NCI-H1417 (cell line): ENCODE measurements at places on chromosomes 12 and 14.

- DNase-seq, result peak; percentile 35
These were observed 18.1 kb downstream of the NOS1 start for GRCh38 chr12:117343296-117343695.

DNA sequence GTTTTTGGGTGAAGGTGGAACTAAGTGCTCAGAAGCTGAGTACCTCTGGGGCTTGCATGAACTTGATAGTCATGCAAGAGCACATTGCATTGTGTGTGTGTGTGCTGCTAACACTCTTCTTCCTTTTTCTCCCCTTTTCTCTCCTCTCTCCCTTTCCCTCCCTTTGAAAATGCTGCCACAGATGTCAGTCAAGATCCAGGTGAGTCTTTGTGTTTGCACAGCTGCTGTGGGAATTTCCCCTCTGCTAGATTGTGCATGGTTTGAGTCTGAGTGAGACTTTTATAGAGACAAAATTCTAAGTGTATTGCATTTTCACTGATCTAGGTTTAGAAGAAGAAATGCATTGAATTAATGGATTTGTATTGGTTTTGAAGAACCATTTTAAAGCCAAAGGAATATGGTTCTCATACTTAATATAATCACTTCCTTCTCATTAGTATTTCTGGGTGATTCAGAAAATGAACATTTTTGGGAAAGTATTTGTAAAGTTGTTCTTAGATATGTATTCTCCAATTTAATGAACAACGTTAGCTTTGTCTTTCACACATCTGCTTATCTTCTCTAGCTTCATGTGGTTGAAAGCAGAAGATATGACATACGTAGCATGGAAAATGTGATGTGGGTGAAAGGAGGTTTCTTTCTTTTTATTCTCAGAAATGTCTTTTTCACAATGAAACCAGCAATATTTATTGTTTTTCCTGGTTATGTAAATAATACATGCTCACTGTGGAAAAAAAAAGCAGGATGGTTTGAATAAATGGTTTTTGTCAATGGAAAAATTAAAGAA lies 108.5 kb downstream of the NRXN3 start:
- peak; percentile 79 for DNase-seq

DNA sequence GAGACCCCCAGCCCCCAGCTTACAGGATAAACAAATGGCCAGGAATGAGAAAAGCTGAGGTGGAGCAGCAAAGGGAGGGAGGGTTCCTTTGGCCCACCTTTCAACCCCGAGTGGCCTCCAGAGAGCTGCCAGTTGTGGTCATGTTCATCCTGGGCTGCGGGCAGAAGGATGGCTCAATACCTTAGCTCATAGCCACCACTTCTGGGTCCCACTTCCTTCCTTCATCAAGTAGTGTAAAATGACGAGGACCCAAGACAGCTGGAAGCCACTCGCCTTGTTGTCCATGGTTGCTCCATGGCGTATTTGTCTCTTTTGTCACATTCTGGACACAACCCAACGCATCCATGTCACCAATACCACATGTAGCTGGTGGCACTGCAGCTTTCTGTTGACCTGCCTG lies 24.2 kb downstream of the CRACR2A start:
- no peak for DNase-seq

- no peak for DNase-seq
These were observed 595 bp upstream of the KRT85 start for GRCh38 chr12:52367876-52368275.

DNA sequence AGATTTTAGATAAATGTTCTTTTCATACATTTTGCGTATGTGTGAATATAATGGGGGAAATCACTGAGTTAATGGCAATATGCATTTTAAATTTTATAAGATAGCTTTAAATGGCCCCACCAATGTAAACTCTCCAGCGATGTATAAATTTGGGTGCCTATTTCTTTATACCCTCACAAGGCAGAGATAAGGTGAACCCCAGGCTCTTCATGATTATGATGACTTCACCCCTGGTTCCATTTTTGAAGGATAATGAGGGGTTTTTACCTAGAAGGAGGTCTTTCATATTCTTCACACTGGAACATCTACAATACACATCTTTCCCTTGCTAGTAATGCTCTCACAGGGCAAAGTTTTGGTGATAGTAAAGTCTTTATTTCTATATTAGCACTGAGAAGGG lies 35.2 kb downstream of the KLRG1 start:
- no peak for DNase-seq

DNA sequence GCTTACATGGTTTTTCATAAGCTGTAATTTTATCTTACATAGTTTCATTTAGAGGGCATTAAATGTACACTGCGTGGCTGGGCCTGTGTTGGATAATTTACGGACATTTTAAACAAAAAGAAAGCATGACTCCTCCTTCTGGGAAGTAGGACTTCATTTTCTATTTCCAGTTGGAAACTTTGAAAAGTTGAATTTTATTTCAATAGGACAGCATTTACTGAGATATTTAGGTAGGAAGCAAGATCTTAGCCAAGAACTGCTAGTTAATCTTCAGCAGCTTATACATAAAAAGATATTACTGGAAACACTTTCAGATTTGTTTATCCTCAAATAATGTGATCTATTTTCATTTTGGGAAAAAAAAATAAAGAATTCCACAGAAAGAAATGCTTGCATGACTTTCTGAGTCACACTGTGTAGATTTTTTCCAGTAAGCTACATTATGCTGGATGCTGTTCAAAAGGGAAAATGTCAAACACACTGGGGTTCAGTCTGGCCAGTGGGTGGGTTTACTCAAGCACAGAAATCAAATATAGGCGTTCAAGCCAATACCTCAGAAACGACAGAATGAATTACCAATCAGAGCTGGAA lies 239.4 kb upstream of the KRR1 start:
- no peak for DNase-seq

DNA sequence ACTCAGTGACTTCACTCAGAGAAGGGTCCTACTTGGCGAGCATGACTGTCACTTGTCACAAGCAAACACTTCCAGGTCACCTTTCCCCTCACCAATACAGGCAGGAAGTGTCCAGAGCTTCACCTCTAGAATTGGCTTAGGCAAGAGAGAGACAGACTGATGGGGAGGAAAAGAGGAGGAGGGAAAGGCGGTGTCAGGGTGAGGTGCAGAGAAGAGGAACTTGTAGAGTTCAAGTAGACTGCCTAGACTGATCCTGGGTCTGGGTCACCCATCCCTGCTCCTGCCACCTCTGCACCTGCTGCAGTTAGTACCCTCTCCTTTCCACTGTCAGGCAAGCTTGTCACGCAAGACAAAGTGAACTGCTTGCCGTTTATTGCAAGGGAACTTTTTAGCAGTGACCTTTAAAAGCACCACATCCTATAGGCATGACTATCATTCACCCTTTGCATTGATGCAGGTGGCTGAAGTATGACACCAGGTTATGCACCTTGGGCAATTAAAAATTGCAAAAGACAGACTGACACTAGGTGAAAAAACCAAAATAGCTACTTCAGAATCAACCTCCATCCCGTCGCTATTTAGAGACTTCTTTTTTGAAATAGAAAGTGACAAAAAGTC lies 292.4 kb downstream of the SYT1 start:
- no peak for DNase-seq

DNA sequence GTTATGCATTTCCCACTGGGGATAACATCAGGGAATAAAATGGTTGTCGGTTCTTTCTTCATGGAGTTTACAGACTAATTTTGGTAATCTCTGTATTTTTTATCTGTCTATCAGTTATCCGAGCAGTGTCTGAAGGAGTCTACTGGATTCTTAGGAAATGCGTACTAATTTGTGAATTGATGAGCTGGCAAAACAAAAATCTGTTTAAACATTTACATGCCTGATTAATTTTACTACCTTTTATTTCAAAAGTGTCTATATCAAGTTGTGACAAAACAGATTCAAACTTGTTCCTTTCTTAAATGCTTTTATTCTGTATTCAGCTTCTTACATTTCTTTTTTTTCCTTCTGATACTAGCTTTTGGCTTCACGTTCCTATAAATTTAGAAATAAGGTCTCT lies 4.4 kb downstream of the RIMKLB start:
- no peak for DNase-seq

GRCh38 chr12:22313963-22314330 lies 20.6 kb downstream of the ST8SIA1 start:
- no peak for DNase-seq

GRCh38 chr14:40221428-40221827 lies 789.2 kb upstream of the FBXO33 start:
- DNase-seq, result peak; percentile 8

GRCh38 chr12:109723311-109723881 lies 9.8 kb downstream of the FAM222A start:
- no peak for DNase-seq

DNA sequence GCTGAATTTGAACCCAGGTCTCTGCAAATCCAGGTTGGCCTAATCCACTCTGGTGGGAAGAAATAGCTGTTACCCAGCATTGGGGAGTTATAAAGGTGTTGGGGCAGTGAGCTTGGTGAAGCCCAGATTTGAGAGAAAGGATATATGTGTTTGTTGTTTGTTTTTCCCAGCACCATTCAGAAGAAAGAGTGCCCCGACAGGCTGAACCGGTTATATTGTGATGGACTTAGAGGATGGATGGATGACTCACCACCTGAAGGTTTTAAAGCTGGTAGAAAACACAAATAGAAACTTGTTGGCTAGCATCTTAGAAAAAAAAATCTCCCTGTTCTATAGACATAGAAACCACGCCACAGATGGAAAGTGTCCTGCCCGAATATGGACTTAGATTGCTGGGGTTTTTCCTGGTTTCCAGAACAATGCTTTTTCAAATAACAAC lies 404.6 kb downstream of the MED13L start:
- peak; percentile 13 for DNase-seq

- no peak for DNase-seq
These were observed 3.6 kb upstream of the FGF6 start for GRCh38 chr12:4448943-4449850.

DNA sequence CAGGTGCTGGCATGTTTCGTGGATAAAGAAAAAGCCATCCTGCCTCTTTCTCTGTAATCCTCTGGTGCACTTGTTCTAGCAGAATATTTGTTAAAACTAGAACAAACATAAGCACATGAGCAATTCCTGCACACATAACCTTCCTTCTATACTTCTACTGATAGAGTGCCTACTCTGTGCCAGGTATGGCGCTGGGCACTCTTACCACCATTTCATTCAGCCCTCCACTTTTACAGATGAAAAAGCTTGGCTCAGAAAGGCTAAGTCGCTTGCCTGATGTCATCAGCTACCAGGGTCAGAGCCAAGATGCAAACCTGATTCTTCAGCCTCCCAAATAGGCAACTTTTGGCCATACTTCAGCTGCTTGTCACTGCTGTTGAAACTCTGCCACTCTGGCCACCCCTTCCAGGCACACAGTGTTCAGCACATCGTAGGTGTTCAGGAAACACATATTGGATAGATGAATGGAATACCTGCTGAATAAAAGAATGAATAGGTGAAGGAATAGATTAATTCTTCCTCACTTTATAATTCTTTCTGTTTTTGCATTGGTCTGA lies 10.0 kb upstream of the C14orf132 start:
- no peak for DNase-seq

DNA sequence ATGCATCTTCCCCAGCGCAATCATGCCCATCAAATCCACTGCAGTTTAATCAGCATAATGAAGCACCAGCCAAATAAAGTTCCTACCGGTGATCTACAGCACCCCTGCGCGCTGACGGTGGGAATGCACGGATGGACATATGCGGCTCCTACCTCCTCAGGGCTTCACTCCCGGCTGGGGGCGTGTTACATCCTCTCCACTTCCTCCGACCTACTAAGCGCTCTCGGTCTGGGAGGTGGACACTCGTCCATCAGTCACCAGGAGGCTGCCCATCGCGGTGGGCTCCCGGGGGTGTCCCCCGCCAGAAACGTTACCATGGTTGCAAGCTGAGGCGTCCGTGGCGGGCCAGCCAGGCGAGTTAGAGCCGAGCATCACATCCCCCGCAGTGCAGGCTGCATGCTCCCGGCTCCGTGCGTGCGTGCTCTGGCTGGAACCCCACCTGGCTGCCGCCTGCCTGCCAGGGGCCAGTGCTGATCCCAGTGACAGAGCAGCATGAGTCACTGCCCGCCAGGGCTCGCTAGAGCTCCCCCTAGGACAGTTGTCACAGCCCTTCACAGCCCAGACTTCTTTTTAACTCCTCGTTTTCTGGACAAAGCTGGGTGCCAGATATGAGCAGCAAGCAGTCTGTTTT lies 73.0 kb downstream of the CIT start:
- DNase-seq, result no peak

GRCh38 chr14:95374239-95374997 lies 54.7 kb upstream of the CLMN start:
- no peak for DNase-seq

DNA sequence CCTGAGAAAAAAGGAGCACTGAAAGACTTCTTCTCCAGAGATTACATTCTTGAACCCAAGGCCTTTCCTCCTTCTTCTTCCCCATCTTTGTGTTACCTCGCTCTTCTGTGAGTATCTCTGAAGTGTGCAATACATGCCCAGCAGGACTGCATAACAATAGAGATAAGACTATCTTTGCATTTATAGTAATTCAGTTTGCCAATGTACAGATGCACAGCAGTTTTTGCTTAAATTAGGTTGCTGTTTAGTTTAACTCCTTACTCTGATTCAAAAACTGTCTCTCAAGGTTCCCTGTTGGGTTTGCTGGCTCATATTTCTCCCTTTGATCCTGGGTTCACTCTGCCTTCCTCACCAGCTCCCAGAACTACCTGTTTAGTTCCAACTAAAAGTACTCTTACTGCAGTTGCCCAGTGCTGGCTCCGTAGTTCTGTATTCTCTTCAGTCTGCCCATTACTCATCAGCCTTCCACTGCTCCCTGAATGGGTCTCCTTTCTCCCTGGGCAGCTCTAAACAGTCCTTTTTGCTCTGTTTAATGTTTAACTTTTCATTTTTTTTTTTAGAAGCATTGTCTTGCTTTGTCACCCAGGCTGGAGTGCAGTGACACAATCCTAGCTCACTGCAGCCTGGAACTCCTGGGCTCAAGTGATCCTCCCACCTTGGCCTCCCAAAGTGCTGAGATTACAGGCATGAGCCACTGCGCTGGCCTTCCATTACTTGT lies 180.6 kb upstream of the CAND1 start:
- no peak for DNase-seq

DNA sequence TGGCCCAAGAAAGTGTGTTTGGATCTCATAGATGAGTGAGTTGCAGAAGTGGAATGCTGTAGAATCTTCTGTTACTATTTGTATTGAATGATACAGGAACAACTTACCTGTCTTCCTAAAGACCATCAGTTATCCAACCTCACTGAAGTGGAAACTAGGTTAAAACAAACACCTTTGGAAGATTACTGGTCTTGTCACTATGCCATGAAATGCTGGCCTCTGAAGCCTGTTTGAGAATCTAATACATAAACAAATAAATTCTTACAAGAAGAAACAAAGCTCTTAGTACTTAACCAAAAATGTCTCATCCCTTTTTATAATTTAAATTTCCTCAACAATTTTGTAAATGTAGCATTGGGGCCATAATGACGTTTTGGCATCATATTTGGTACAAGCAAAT lies 155.2 kb downstream of the FBXL14 start:
- DNase-seq, result no peak

DNA sequence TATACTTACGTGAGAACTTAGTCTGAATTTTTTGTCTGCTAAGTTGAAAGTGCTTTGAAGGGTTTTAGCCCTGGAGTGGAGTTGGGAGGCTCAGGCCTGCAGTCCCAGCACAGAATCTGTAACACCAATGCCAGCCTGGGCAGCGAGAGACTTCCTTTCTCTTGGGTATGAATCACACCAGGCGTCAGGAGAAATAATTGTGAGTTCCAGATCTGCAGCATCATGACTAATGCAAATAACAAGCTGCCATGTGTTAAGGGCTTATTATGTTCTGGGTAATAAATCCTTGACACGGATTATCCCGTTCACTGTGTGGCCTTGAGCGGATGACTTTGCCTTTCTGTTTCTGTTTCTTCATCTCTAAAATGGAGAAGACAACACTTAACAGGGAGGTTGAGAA lies 70.6 kb downstream of the B4GALNT3 start:
- no peak for DNase-seq

GRCh38 chr12:121388421-121388981 lies 11.4 kb upstream of the RNF34 start:
- no peak for DNase-seq
